Activated CD8-positive, alpha-beta memory T cell treated with anti-CD3 and anti-CD28 coated beads for 24 hours (primary cell): ENCODE measurements at places on chromosomes 2 and 18.
A peak's percentile ranks its signal among the peaks of the same experiment; 100 is the strongest.

- DNase-seq = no peak
Measured at GRCh38 chr2:46042711-46043110, 254.5 kb upstream of the EPAS1 start.

GRCh38 chr18:48958951-48959350, 8.2 kb upstream of the SMAD7 start:
- DNase-seq = no peak

DNA sequence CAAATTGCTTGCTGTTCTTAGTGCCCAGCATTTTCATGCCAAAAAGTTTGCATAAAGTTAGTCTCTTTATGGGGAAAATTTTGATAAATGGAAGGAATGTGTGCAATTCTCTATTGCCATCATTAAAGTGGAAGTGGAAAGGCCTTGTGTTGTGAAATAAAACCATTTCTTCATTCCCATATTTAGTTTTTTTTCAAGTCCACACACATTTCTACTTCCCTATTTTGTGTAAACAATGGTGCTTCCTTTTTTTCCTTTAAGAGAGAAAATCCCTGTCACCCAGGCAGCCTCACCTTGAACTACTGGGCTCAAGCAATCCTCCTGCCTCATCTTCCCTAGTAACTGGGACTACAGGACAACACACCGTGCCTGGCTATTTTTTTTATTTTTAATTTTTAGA, 42.3 kb upstream of the NCOA1 start:
- no peak for DNase-seq

- DNase-seq = no peak
Measured at GRCh38 chr18:40570615-40571014, 1384.4 kb upstream of the PIK3C3 start.

GRCh38 chr18:3706279-3707097, 256.5 kb downstream of the TGIF1 start:
- no peak for DNase-seq

DNA sequence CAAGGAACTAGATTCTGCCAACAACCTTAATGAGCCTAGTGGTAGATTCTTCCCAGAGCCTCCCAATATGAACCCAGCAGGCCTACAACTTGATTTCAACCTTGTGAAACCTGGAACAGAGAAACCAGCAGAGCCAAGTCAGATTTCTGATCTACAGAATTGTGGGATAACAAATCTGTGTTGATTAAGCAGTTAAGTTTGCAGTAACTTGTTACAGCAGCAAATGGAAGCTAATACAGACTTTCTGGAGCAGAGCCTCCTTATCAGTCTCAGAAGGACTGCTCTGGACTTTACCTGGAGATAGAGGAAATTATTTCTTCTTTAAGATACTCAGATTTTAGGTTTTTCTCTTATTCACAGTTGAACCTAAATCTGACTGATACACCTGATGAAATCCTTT, 225.5 kb downstream of the DYM start:
- DNase-seq = no peak

DNA sequence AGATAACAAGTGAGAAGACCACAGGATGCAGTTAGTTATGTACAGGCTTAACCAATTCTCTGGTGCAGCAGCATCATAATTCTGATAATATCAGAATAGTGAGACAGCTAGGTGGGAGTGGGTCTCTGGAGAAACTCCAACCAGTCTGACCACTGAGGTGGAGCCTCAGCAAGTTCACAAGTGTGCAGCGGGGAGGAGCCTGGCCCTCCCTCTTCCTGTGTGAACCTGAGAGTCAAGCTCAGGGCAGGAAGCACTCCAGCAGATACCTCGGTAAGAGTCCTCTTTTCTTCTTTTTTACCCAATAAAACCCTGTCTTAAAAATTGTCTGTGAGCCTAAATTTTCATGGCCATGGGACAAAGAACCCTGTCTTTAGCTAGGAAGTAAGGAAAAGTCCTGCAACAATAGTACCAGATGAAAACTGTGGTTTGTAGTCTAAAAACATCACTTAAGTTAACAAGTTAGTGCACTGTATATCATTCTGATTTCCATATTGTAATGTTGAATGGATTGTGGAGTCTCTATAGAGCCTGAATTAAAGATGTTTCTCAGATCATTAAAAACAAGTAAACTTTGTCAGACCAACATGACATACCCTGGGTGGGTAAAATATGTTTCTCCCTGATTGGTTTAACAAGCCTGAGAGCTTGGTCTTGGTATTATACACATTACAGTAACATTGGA, 370.8 kb downstream of the TMEM182 start:
- DNase-seq = no peak

GRCh38 chr18:57585421-57585820, 1.1 kb downstream of the FECH start:
- DNase-seq = no peak

GRCh38 chr18:75173125-75173432, 35.9 kb downstream of the PTGR3 start:
- peak; percentile 41 for DNase-seq

GRCh38 chr2:110993557-110994231, 127.0 kb upstream of the BCL2L11 start:
- no peak for DNase-seq

GRCh38 chr2:54306556-54306955, 50.5 kb upstream of the TSPYL6 start:
- DNase-seq = no peak

GRCh38 chr18:8908792-8909510, 193.5 kb upstream of the NDUFV2 start:
- no peak for DNase-seq

DNA sequence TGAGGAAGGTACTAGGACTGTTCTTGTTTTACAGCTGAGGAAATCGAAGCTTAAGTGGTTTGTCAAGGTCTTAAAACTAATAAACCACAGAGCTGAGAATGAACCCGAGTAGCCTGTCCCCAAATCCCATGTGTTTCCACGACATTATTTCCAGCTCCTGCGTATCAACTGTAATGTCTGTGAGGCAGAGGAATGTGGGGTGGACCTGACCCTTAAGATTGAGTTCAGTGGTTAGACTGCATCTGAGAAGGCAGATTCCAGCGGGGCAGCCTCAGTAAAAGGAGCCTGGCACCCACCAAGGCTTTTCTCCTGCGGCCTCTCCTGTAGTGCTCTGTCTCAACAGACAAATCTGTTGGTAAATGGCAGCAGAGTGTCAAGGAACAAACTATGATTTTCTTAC, 81.9 kb upstream of the TMEM178A start:
- no peak for DNase-seq

GRCh38 chr18:73948084-73948483, 199.6 kb downstream of the FBXO15 start:
- DNase-seq = no peak

DNA sequence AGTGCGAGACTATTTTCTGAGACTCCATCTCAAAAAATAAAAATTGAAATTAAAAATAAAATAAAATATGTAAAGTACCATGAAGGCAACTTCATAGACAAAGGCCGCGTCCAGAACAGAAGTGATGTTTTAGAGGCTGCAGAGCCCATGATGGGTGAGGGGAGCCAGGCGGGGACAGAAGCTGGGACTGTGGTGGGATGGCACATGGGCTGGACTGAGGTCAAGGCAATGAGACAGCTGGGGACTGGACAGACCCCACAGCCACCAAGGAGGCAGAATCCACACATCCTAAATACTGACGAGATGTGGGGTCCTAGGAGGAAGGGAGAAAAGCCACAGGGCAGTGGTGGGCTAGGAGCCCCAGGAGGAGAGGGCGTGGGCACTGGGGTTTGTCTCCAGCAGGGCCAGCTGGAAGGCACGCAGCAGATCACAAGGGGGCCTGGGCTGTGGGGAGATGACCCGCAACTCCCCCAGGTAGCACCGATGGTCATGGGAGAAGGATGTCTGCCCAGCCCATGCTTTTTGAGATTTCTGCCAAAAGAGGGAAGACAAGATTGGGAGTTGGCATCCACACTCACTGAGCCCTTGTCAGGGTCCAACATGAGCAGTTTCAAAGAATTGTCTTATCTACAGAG, 74.3 kb downstream of the KCNF1 start:
- DNase-seq = no peak

- no peak for DNase-seq
Measured at GRCh38 chr2:177179227-177179626, 33.4 kb upstream of the HNRNPA3 start.

GRCh38 chr2:240961910-240962299, 36.5 kb upstream of the SNED1 start:
- DNase-seq = no peak

DNA sequence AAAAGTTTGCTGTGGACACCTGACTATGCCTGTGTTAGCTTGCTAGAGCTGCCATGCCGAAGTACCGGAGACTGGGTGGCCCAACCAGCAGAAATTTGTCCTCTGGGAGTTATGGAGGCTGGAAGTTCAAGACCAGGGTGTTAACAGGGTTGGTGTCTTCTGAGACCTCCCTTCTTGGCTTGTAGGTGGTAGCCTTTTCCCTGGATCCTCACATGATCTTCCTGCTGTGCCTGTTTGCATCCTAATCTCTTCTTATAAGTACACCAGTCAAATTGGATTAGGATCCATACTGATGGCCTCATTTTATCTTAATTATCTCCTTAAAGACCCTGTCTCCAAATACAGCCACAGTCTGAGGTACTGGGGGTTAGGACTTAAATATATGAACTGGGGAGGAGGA, 845 bp downstream of the TMEM177 start:
- no peak for DNase-seq

GRCh38 chr2:214465363-214466146, 54.7 kb downstream of the VWC2L start:
- DNase-seq = no peak

GRCh38 chr2:97727296-97727695, 13.9 kb downstream of the ZAP70 start:
- no peak for DNase-seq

- DNase-seq = peak; percentile 84
Measured at GRCh38 chr2:11681722-11682589, 12.0 kb upstream of the NTSR2 start.

DNA sequence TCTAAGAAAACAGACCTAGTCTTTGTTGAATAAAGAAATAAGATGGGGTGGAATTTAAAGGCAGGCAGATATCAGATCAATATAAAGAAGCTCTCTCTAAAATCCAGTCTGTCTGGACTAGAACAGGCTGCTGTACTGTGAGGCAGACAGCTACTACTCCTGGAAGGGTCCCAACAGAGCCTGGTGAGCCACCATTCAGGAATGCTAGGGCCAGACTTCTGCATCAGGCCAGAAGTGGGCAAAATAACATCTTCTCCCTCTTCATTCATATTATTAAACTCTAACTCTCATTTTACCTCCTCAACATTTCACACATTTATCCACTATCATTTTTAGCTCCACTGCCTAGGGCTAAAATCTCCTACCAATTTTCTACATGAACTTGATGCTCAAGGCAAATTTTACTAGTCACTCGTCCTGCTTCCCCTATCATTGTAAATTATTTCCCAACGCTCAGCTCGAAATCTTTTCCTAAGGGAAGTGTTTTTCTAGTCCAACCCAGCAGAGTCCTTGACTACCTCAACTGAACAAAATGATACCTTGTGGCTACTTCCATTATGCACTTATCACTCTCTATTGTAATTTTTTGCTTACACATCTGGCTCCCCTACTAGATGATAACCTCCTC, 45.2 kb upstream of the GLS start:
- no peak for DNase-seq
